Neuronal stem cell (in vitro differentiated cells): ENCODE measurements at places on chromosomes 16 and 17.
A peak's percentile ranks its signal among the peaks of the same experiment; 100 is the strongest.

GRCh38 chr16:7209598-7209997 lies 123.0 kb upstream of the RBFOX1 start:
- DNase-seq: no peak

DNA sequence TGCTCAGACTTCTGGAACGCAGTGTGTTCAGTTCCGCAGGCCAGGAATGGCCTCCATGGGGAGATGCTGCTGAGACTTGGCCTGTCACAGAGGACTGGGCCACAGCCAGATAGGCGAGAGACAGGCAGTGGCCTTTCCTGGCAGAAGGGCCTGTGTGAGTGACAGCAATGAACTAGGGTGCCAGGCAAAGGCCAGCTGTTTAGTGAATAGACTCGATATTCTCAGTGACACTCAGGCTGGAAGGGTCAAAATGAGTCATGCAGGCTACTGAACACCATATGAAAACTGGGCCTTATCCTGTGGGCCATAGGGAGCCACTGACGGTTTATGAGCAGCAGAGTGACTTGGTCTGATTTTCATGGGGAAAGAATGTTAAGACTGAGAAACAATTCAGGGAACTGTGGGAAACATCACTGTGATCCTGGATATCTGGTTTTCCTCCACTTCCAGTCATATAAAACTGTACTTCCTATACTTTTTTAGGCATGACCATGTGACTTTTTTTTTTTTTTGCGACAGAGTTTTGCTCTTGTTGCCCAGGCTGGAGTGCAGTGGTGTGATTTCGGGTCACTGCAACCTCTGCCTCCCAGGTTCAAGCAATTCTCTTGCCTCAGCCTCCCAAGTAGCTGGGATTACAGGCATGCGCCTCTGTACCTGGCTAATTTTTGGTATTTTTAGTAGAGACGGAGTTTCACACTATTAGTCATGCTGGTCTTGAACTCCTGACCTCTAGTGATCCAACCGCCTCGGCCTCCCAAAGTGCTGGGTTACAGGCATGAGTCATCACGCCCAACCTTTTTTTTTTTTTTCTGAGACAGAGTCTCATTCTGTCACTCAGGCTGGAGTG lies 5.2 kb upstream of the NUBP1 start:
- no peak for DNase-seq

- DNase-seq: peak; percentile 37
Observed at GRCh38 chr16:46884513-46885293, 541 bp downstream of the GPT2 start.

- DNase-seq: no peak
Observed at GRCh38 chr16:53904533-53904932, 200.6 kb downstream of the FTO start.

DNA sequence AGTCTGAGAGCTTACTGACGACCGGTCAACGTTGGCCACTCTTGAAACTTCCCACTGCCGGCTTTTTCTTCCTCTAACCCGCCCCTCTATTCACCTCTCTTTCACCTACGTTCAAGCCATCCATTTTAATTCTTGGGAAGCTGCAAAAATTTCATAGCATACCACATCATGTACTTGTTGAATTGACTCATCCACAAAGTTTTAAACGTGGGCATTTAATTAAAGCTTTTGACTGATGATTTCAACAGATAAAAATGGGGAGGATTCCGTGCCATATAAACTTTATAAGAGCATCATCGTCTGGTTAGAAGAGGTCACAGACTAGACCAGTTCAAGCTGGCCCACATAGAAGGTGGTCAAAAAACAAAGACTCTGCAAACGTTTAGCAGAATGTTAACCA lies 22.5 kb downstream of the VPS53 start:
- DNase-seq: no peak

DNA sequence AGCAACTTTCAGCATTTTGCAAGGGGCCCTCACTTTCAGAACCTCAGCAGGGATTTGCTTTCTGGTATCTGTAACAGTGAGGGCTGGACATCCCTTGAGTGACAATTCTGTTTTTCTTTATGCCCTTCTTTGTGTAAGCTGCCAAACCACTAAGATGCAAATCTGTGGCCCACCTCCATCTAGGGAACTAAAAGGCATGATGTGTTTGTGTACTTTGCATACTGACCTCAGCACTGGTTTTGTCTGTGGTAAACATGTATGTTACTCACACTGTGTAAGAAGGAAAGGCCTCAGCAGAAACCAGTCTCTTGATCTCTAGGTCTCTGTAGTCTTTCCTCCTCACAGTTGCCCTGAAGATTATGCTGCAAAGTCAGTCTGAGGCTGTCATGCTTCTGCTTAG lies 396.6 kb upstream of the DYNLRB2 start:
- DNase-seq: no peak

GRCh38 chr17:47730681-47731080 lies 2.4 kb upstream of the TBX21 start:
- DNase-seq: no peak

DNA sequence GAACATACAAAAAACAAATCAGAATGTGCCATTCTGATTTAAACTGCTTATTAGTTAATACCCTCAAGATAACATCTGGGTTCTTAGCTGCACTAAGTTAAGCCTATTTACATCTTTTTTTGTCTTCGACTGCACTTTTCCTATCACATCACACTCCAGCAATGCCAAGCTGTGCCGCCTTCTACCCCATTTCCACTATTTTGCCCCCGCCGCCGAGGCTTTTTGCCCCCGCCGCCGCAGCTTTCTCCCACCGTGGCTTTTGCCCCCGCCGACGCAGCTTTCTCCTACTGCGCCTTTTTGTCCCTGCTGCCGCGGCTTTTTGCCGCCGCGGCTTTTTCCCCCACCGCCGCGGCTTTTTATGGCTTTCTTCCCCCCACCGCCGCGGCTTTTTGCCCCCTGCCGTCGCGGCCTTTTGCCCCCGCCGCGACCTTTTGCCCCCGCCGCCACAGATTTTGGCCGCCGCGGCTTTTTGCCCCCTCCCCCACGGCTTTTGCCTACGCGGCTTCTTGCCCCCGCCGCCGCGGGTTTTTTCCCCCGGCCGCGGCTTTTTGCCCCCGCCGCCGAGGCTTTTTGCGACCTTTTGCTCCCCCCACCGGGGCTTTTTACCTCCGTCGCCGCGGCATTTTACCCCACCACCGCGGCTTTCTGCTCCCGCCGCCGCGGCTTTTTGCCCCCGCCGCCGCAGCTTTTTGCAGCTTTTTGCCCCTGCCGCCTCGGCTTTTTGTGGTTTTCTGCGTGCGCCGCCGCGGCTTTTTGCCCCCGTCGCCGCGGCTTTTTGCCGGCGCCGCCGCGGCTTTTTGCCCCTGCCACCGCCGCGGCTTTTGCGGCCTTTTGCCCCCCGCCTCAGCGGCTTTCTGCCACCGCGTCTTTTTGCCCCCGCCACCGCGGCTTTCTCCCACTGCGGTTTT lies 331.4 kb upstream of the WSB1 start:
- DNase-seq: no peak

DNA sequence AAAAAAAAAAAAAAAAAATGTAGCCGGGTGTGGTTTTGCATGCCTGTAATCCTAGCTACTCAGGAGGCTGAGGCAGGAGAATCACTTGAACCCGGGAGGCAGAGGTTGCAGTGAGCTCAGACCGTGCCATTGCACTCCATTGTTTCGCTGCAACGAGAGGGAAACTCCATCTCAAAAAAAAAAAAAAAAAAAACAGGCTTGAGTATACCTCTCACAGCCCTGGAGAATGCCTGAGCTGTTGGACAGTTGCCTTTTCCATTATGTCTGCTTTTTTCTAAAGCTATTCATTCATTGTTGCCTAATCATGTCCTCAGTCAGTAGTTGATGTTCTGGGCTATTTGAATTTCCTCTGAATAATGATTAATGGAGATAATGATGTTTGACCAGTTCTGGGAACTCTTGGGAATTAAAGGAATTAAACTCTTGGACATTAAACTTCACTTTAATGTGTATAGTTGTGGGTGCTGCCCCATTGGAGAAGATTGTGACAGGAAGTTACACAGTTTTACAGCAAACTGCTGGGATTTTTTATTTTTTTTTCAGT lies 11.8 kb downstream of the HMOX2 start:
- DNase-seq: no peak

DNA sequence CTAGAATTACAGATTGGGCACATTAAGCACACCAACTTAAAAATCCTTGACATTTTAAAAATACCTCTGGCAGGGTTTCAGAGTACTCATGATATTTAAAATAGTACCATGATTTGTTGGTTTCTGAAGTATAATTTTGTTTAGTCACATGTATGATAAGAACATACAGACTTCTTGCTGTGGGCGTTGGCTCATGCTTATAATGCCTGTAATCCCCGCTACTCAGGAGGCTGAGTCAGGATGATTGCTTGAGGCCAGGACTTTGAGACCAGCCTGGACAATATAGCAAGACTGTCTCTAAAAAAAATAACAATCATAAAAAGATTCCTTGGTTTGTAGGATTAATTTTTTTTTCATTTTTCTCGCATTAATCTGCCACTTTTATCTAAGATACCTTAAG lies 78.5 kb downstream of the NOS2 start:
- DNase-seq: no peak

DNA sequence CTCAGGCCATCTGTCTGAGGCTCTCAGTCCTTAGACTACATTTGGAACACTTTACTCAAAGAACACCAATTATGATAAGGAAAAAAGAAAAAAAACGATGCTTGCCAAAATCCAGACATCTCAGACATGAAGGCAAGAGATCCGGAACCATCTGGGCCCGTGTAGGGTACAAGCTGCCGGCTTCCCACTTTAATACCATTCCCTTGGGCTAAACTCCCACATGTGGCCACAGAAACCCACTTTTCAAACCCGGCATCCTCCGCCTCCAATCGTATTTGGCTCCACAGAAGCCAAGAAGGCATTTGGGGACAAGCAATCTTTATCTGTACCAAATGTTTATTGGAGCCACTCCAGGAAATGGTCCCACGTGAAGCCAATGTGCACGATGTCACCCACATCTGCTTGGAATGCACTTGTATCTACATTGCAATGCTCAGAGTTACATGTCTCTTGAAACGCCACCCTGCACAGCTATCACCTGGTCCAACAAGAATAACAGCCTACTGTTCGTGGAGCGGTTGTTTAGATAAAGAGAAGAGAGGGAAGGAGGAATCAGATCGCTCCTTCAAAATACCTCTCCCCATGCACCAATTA lies 33.5 kb downstream of the XYLT1 start:
- no peak for DNase-seq

- DNase-seq: no peak
Observed at GRCh38 chr17:60439501-60439900, 17.2 kb downstream of the CHCT1 start.

GRCh38 chr17:72111336-72111923 lies 9.4 kb upstream of the SOX9 start:
- no peak for DNase-seq

DNA sequence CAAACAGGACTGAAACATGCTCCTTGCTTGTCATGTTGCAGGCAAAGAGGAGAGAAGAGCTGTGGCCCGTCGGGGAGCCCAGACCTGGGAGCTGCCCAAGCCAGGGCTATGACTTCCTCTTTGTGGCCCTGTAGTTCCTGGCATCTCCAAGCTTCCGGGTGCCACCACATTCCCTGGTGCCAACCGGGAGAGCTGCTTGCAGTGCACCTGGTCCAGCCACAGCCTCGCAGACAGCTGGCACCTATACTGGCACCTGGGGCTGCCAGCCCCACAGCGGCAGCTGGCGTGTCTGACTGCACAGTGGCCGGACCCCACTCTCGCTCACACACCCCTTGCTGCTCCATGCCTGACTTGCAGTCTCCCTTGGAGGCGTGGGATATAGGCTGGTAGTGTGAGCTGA lies 37.1 kb upstream of the FOXJ1 start:
- DNase-seq: no peak

GRCh38 chr16:69408475-69408874 lies 15.9 kb upstream of the CYB5B start:
- DNase-seq: no peak

- no peak for DNase-seq
Observed at GRCh38 chr16:54879681-54880080, 51.0 kb upstream of the IRX5 start.

GRCh38 chr16:68664297-68664696 lies 19.2 kb downstream of the CDH3 start:
- DNase-seq: no peak

GRCh38 chr17:41724476-41725050 lies 9.9 kb downstream of the HAP1 start:
- DNase-seq: no peak

DNA sequence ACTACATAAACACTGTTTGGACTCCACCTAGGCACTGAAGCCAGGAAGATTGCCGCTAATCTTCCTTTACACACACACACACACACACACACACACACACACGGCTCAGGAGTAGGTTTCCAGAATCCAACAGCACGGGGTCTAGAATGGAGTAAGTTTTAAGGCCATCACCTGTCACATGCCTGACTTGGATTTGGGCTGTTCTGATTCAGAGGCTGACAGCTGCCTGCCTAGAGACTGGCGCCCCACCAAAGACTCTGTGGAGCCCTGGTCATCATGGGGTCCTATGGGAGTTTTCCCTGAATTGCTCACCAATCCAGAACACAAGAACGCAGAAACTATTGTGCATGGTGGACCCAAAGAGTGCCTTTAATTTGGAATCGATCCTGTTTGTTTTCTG lies 10.9 kb downstream of the CDRT4 start:
- no peak for DNase-seq

DNA sequence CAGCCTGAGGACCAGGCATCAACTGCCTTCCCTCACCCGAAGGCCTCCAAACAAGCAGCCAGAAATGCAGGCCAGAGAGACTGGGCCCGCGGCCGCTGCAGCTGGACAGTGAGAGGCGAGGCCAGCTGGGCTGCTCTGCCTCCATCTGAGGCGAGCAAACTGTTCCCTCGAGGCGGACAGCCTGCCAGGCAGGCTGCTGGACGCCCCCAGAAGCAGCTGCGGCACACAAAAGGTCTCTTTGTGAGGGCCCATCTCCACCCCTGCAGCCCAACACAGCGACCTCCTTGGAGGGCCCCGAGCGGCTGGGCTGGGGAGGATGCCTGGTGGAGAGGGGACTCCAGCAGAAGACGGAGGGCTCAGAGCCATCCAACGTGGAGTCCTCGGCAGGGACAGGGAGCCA lies 4.7 kb downstream of the CORO7 start:
- DNase-seq: no peak

DNA sequence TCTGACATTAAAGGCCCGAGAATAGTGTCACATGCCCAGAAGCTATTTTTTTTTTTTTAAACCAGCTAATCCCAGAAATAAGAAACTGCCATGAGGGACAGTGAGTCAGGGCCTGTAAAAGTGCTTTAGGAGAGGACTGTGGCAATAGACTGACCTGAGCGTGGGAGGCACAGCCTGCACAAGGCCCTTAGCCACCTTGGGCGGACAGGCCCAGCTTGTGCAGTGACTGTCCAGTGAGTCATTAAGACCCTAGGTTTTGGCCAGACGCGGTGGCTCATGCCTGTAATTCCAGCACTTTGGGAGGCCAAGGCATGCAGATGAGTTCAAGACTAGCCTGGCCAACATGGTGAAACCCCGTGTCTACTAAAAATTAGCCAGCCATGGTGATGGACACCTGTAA lies 343.0 kb upstream of the ZFHX3 start:
- no peak for DNase-seq

- DNase-seq: no peak
Observed at GRCh38 chr17:55067697-55068439, 99.3 kb downstream of the STXBP4 start.

GRCh38 chr16:84677849-84678248 lies 22.0 kb upstream of the USP10 start:
- DNase-seq: no peak

GRCh38 chr17:76540381-76541300 lies 797 bp downstream of the PRCD start:
- DNase-seq: peak; percentile 87

- no peak for DNase-seq
Observed at GRCh38 chr16:363110-363765, 7.1 kb downstream of the MRPL28 start.

- DNase-seq: no peak
Observed at GRCh38 chr16:14335297-14335696, 264.2 kb downstream of the MRTFB start.
